ENCODE measurements at places on chromosomes 11 and 22.

- no peak overlapping the region for H3K4me3 ChIP-seq
- H3K36me3 ChIP-seq: no peaks in the 10 kb centered on the region
- DNase-seq: no peak
- H3K27me3 ChIP-seq: peaks cover 68% of the 10 kb centered on the region
- no peak overlapping the region for H3K27ac ChIP-seq
- H3K4me1 ChIP-seq: no peaks in the 10 kb centered on the region
Observed at GRCh38 chr11:1672613-1673350, 24.2 kb upstream of the KRTAP5-6 start.

GRCh38 chr11:68678031-68678441 lies 6.3 kb upstream of the GAL start:
- H3K27ac ChIP-seq: no peak overlapping the region
- no peak overlapping the region for H3K4me3 ChIP-seq
- no peaks in the 10 kb centered on the region for H3K4me1 ChIP-seq
- H3K36me3 ChIP-seq: no peaks in the 10 kb centered on the region

GRCh38 chr22:41828516-41828915 lies 4.4 kb upstream of the SREBF2 start:
- H3K4me1 ChIP-seq: peaks cover 38% of the 10 kb centered on the region
- H3K4me3 ChIP-seq: no peak overlapping the region
- peaks cover 8% of the 10 kb centered on the region for H3K36me3 ChIP-seq
- peak; percentile 34 for DNase-seq
- H3K27me3 ChIP-seq: no peaks in the 10 kb centered on the region
- H3K27ac ChIP-seq: no peak overlapping the region

- H3K4me1 ChIP-seq: no peaks in the 10 kb centered on the region
- no peaks in the 10 kb centered on the region for H3K27me3 ChIP-seq
- H3K27ac ChIP-seq: no peak overlapping the region
- peaks cover 41% of the 10 kb centered on the region for H3K36me3 ChIP-seq
Observed at GRCh38 chr11:12526789-12527188, 147.4 kb upstream of the TEAD1 start.

- H3K27ac ChIP-seq: no peak overlapping the region
- no peak overlapping the region for H3K4me3 ChIP-seq
- DNase-seq: peak; percentile 67
- H3K27me3 ChIP-seq: no peaks in the 10 kb centered on the region
- no peaks in the 10 kb centered on the region for H3K36me3 ChIP-seq
Observed at GRCh38 chr11:103055221-103055890, 36.6 kb downstream of the DCUN1D5 start.

DNA sequence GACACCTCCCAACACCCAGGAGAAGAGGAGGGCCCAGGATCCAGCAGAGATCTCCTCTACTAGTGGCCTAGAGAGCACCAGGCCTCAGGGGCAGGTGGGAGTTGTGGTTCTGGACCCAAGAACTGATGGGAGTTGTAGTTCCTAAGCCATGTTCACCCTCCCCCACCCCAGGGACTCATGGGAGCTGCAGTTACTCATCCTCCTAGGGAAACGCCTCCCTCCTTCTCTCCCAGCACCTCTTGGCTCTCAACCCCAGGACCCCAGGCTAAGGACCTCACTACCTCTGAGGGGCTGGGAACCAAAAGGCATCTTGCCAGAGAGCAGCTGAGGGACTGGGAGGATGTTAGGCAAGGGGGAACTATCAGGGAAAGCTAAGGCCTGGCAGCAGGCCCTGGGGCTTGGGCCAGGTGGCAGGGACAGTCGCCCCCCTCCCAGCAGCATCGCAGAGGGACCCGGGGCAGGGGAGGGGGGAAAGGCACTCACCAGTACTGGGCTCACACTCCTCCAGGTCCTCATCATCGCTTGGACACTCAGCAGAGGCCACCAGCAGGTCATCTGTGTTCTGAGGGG lies 28.9 kb downstream of the SLC22A12 start:
- H3K4me1 ChIP-seq: peaks cover 14% of the 10 kb centered on the region
- H3K36me3 ChIP-seq: no peaks in the 10 kb centered on the region
- no peak for DNase-seq
- no peaks in the 10 kb centered on the region for H3K27me3 ChIP-seq
- H3K4me3 ChIP-seq: no peak overlapping the region

- peak; percentile 92 for DNase-seq
- peak overlapping the region; percentile 77 for H3K27ac ChIP-seq
- H3K4me1 ChIP-seq: peaks cover 40% of the 10 kb centered on the region
- H3K36me3 ChIP-seq: no peaks in the 10 kb centered on the region
Observed at GRCh38 chr11:2092956-2093412, 46.2 kb downstream of the IGF2 start.

- DNase-seq: no peak
- peaks cover 40% of the 10 kb centered on the region for H3K27me3 ChIP-seq
- no peaks in the 10 kb centered on the region for H3K36me3 ChIP-seq
- no peak overlapping the region for H3K27ac ChIP-seq
- peaks cover 3% of the 10 kb centered on the region for H3K4me1 ChIP-seq
- H3K4me3 ChIP-seq: no peak overlapping the region
Observed at GRCh38 chr11:133156986-133157745, 375.1 kb downstream of the OPCML start.

DNA sequence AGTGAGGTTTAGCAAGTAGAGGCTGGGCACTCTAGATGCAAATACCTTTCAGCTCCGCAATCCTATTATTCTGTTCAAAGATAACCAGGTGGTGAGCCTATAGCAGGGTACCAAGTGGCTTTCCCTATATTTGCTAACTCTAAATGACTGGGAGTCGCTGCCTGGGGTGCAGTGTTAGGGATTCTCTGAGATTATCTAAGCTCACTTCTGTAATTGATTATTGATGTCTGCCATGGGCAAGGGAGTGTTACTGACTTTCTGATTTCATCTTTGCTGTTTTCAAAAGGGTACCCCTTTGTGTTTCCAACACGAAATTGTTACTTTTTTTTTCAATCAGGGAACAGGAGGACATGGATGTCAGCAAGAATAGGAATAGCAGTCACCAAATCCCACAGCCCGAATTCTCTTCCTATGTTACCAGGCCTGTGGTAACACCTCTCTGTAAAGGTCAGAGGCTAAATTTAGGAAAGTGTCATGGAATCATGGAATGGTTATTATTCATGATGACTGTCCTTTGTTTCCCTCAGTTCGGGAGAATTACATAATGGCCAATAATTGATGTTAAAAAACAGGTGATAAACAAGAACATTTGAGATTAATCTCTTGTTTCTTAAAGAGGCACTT lies 62.6 kb upstream of the CRYBB3 start:
- H3K27me3 ChIP-seq: no peaks in the 10 kb centered on the region
- H3K36me3 ChIP-seq: no peaks in the 10 kb centered on the region
- H3K4me1 ChIP-seq: peaks cover 63% of the 10 kb centered on the region
- no peak for DNase-seq
- peak overlapping the region; percentile 30 for H3K27ac ChIP-seq

- peak overlapping the region; percentile 79 for H3K27ac ChIP-seq
- H3K4me1 ChIP-seq: peaks cover 35% of the 10 kb centered on the region
- peak; percentile 16 for DNase-seq
- H3K4me3 ChIP-seq: no peak overlapping the region
- H3K27me3 ChIP-seq: no peaks in the 10 kb centered on the region
Observed at GRCh38 chr11:68352591-68352990, 40.2 kb downstream of the LRP5 start.

DNA sequence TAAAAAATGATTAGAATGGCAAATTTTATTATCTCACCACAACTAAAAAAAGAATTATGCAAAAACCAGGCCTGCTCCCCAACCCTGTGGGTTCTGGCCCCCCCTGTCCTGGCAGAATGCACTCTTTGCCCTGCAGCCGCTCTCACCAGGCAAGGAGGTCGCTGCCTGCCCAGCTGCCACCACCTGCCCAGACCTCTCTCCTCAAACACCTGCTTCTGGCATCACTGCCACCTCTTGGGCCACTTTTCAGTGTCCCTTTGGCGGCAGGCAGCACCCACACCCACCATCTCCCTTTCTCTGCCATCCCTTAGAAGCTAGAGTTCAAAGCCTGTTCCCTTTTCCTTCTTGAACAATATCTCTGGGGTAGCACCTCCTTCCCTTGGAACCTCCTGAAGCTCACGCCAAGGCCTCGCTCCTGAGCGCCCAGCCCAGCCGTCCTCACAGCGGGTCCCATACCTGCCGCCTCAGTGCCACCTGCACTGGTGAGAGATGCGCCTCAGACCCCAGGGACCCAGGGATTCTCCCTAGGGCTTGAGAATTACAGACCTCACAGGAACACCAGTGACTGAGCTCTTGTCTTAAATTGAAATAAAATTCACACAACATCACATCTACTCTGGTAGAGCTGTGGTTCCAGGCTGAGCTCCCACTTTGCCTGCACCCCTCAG lies 44.6 kb downstream of the SGSM3 start:
- H3K4me3 ChIP-seq: no peak overlapping the region
- peaks cover 28% of the 10 kb centered on the region for H3K4me1 ChIP-seq
- H3K36me3 ChIP-seq: peaks cover 77% of the 10 kb centered on the region
- peak overlapping the region; percentile 33 for H3K27ac ChIP-seq

- H3K27ac ChIP-seq: peak overlapping the region; percentile 70
- no peaks in the 10 kb centered on the region for H3K27me3 ChIP-seq
- no peaks in the 10 kb centered on the region for H3K36me3 ChIP-seq
- no peak for DNase-seq
Observed at GRCh38 chr11:9716275-9717039, 52.6 kb downstream of the SWAP70 start.

- no peaks in the 10 kb centered on the region for H3K27me3 ChIP-seq
- DNase-seq: no peak
- no peak overlapping the region for H3K4me3 ChIP-seq
- no peak overlapping the region for H3K27ac ChIP-seq
Observed at GRCh38 chr11:108027057-108027456, 18.4 kb downstream of the CUL5 start.

DNA sequence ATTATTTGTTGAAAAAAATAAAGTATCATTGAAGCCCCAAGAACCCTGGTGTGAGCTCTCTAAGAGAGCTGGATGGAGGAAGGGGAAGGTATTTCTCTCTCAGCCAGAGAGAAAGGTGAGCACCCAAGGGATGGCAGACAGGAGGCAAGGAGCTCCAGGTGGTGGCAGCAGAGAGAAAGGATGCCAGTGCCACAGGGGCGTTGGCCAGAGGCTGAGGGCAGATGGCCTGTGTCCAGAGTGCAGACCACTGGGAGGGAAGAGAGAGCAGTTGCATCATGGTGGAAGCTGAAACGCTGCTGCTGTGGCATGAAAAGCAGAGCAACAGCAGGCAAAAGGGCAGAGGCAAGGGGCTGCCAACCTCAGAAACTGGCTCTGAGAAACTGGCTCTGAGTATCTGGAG lies 8.5 kb downstream of the SPON1 start:
- no peaks in the 10 kb centered on the region for H3K4me1 ChIP-seq
- H3K4me3 ChIP-seq: no peak overlapping the region
- DNase-seq: peak; percentile 67
- H3K36me3 ChIP-seq: no peaks in the 10 kb centered on the region
- no peaks in the 10 kb centered on the region for H3K27me3 ChIP-seq

GRCh38 chr11:67120456-67120855 lies 1.4 kb downstream of the KDM2A start:
- peaks cover 60% of the 10 kb centered on the region for H3K4me1 ChIP-seq
- H3K27me3 ChIP-seq: no peaks in the 10 kb centered on the region
- H3K36me3 ChIP-seq: peaks cover 25% of the 10 kb centered on the region

DNA sequence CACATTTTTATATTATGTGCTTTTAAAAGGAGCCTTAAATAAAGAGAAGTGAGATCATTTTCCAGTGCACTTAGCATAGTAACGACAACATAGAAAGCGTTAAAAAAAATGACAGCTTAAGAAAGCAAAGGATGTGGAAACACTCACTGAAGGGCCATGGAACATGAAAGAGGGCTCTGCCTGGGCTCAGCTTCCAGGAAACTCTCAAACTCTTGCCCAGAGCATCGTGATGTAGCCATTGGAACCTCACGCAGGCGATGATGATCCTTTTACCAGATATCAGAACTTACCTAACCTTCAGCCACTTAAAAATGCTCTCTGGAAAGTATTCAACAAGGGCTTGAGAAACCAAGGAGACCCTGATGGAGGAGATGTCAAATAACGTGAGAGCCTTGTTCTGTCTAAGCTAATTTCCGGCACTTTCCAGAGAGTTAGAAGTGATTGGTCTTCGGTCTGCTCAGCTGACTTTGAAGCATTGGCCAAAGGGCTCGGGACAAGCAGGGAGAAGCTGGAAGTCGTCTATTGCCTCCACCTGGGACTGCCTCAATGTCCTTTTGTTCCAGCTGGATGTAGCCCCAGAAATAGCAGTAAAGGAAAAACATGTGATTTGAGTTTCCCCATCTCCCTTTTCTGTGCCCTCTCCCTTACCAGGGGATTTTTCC lies 21.5 kb upstream of the ETS1 start:
- H3K27ac ChIP-seq: peak overlapping the region; percentile 5
- no peaks in the 10 kb centered on the region for H3K36me3 ChIP-seq
- H3K4me1 ChIP-seq: peaks cover 32% of the 10 kb centered on the region
- H3K4me3 ChIP-seq: no peak overlapping the region
- no peak for DNase-seq

DNA sequence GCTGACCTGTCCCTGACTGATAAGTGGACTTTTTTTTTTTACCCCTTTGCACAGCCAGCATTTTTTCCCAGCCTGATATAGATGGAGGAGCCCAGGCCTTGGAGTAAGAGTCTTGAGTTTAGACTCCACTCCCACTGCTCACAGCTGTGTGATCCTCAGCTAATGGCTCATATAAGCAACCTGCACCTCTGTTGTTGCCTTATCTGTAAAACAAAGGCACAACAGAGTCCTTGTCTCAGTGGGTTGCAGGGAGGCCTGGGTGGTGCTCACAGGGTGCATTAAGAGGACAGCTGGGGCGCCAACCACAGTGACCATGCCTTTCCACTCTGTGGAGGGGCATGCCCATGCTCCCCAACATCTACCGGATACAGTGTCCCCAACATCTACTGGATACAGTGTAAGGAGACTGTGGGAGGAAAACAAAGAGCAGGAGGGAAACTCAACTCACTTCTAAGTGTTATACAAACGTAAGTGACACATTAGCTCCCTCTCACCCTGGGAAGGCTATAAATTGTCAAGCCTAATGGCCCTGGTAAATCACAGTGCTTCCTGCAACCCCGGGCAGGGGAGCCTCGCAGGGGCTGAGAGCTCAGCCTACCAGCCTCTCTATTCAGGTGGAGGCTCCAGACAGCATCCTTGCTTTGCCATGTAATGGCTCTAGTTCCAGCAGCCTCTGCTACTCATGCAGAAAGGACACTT lies 109.5 kb downstream of the TENM4 start:
- no peaks in the 10 kb centered on the region for H3K4me1 ChIP-seq
- H3K27me3 ChIP-seq: no peaks in the 10 kb centered on the region
- H3K36me3 ChIP-seq: no peaks in the 10 kb centered on the region
- H3K4me3 ChIP-seq: no peak overlapping the region
- no peak overlapping the region for H3K27ac ChIP-seq

DNA sequence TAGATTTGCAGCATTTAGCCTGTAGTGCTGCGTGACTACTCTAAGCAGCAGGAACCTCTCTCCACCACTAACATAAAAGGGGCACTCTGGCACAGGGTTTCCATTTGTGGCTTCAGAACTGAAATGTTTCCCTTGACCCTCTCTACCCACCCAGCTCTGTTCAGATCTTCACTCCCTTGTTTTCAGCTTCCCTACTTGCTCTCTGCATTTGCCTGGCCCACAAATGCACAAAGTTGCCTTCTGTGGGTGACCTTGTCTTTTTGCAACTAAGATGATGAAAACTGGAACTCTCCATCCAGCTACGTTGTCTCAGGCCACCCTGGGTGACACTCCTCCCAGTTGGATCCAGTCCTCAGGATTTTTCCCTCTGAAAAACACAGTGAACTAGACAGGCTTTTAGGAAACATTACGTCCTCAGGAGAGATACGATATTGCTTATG lies 19.8 kb upstream of the PSMA1 start:
- no peak for DNase-seq
- no peaks in the 10 kb centered on the region for H3K27me3 ChIP-seq
- no peak overlapping the region for H3K4me3 ChIP-seq
- H3K36me3 ChIP-seq: no peaks in the 10 kb centered on the region

Data from stomach (tissue), 19 donors.